ENCODE measurements at places on chromosomes 5 and 9. TPM values are rescaled to one million over a fixed set of nuclear protein-coding genes. Genes with fewer than 3 reads are reported as not detected.

STKLD1 gene
- total RNA-seq, result 0.52 TPM

MEGF9 gene
- total RNA-seq, result 3.0 TPM

TNC gene
- total RNA-seq, result 0.05 TPM

PCDHB2 gene
- total RNA-seq, result not detected

LCN10 gene
- 3.2 TPM for total RNA-seq

FUBP3 gene
- 42.9 TPM for total RNA-seq

INSYN2B gene
- total RNA-seq, result not detected

OBP2B gene
- total RNA-seq, result not detected
